Mononuclear cell (primary cell): ENCODE measurements at places on chromosomes 11 and 22. TPM values are rescaled to one million over a fixed set of nuclear protein-coding genes. Genes with fewer than 3 reads are reported as not detected.

The TMPRSS13 gene
- 0.73 TPM for total RNA-seq

The PDGFD gene
- total RNA-seq: 3.4 TPM

The C11orf91 gene
- total RNA-seq: not detected

The ART5 gene
- total RNA-seq: not detected

The MYOD1 gene
- not detected for total RNA-seq

The FAM180B gene
- total RNA-seq: not detected

The ZP1 gene
- total RNA-seq: not detected

The EML3 gene
- 32.2 TPM for total RNA-seq

The CST6 gene
- not detected for total RNA-seq

The SLN gene
- not detected for total RNA-seq

The OR51B2 gene
- total RNA-seq: not detected

The MOV10L1 gene
- not detected for total RNA-seq
